ENCODE measurements at places on chromosomes 6 and 20.

DNA sequence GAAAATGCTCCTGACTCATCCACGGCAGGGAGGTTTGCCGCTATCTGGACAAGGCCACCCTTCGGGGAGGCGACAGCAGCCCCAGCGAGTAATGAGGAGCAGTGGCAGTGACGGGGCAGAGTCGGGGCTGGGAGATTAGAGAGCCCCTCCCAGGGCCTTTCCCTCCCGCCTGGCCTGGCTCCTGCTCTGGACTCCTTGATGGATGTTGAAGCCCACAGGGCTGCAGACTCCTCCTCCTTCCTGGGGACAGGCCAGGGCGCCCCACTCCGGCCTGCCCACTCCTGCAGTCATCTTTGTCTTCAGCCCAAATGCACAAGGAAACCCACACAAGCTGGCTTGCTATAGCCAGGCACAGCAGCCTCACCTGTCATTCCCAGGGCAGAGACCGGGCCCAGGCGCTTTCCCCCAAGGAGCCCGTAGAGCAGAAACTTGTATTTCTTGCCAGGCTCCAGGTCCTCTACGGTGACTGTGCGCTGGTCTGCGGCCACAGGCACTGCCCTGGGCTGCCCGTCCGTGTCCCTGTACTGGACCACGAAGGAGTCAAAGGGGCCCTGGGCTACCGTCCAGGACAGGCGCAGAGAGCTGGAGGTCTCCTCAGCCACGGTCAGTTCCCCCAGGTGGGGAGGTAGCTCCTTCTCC, 7.7 kb downstream of the CYP21A2 start:
- DNase-seq, result no peak

- no peak for DNase-seq
Measured at GRCh38 chr6:105869835-105870440, 216.2 kb upstream of the PRDM1 start.

- DNase-seq, result no peak
Measured at GRCh38 chr20:53941680-53942471, 128.5 kb downstream of the BCAS1 start.

DNA sequence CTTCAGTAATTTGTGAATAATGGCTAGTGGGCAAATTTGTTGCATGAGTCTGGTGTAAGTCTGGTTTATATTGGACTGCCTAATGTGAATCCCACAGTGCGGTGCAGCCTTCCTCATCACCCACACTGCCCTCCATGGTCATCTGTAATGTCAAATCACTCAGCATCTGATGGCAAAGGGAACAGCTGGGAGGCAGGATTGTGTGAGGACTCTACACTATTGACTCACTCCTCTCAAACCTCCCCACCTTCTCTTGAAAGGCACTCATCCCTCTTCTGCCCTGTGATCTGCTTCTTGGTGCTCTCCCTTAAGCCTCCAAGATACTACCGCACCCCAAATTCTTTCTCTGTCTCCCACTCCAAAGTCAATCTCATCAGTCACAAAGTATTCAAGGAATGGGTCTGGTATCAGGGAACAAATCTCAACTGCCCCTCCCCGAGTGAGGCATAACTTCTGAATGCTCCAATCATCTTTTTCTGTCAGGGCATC, 146.0 kb upstream of the BEND6 start:
- DNase-seq, result no peak

GRCh38 chr6:6565488-6565887, 23.0 kb upstream of the LY86 start:
- no peak for DNase-seq

- DNase-seq, result no peak
Measured at GRCh38 chr6:168675375-168675774, 234.4 kb downstream of the SMOC2 start.

DNA sequence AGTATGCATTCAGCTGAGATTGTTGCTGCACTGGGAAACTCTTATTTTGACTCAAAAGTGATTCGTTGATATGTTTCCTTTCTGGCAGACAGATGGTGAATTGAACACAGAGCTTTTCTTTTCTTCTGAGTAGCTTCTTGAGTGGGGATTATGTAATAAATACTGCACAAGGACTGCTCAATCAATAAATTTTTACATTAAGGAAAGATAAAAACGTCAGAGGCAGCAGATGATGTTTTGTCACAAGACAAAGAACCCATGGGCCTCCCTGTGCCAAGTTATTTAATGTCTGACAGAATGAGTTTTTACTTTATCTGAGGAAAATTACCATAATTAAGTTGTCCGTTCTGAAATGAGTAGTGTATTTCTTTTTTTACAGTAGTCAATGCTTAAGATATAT, 460.3 kb downstream of the UTRN start:
- no peak for DNase-seq

GRCh38 chr6:125942672-125943527, 13.7 kb upstream of the HINT3 start:
- no peak for DNase-seq

- DNase-seq, result no peak
Measured at GRCh38 chr6:82208913-82209312, 38.6 kb downstream of the IBTK start.

DNA sequence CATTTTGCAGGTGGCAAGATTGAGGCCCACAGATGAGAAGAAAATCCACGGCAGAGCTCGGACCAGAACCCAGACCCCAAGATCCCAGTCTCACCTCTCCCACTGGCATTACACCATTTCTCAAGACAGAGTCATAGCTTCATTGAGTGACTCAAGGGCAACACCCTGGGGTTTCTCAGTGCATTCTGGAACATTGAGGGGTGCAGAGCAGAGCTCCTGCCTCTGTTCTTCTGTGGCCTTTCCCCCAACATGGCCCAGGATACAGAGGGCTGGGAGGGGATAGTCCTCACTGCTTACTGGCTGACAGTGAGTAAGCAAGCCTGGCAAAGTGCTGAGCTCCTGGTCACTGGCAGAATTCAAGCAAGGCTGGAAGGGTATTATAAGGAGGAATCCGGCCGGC, 74.0 kb downstream of the MDGA1 start:
- DNase-seq, result no peak

- DNase-seq, result no peak
Measured at GRCh38 chr6:57162516-57162915, 9.6 kb upstream of the BAG2 start.

GRCh38 chr20:11120431-11120830, 446.6 kb upstream of the JAG1 start:
- DNase-seq, result no peak

- no peak for DNase-seq
Measured at GRCh38 chr6:3696525-3697088, 54.9 kb downstream of the PXDC1 start.

- peak; percentile 65 for DNase-seq
Measured at GRCh38 chr20:48541581-48542071, 286.2 kb downstream of the PREX1 start.

- DNase-seq, result no peak
Measured at GRCh38 chr6:137926985-137927384, 59.9 kb downstream of the TNFAIP3 start.

DNA sequence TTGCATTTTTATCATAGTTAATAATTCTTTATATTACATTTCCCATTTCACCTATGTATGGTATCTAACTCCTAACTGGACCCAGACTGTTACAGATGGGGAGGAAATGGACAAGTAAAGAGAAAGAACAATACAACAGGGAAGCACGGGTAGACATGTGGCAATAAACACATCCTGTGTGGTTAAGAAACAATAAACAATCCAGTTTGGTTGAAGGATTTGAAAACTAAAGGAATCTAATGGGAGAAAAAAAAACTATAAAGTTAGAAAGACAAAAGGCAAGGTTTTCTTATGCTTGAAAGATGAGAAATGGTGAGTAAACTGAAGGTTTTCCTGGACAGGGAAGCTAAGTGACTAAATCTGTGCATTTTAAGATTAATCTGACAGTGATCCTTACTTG, 34.9 kb upstream of the ALDH8A1 start:
- DNase-seq, result no peak

DNA sequence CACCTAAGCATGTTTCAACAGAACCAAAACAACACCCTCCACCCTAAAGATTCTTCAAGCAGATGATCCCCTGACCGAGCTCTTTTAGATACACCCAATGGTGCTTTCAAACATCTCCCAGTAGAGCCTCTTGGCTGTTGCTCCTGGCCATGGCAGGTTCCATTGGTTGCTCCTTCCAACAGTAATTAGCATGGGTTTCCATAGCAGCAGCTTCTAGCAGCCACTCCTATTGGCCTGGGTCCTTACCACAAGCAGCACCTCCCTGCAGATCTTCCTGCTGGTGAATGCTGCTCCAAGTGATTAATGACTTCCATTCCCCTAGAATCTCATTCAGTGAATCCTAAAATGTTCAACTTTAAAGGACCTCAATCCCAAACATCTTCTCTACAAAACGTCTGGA, 13.9 kb downstream of the CCN2 start:
- DNase-seq, result no peak

- DNase-seq, result no peak
Measured at GRCh38 chr6:79461205-79461604, 76.0 kb downstream of the LCA5 start.

DNA sequence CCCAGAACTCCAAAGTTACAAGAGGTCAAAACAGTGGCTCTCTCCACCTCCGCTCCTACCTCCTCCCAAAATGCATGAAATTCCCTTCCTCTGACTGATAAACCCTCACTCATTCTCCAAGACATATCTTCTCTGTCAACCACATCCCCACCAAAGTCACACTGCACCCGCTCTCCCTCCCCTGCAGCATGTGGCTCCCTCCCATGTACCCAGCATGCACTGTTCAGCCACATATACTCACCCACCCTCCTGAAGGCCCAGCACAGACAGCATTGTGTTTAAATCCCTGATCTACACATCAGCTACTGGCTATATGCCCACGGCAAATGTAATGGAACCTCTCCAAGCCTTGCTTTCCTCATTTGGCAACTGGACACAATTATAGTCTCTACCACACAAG, 5.5 kb upstream of the POU5F1 start:
- no peak for DNase-seq

DNA sequence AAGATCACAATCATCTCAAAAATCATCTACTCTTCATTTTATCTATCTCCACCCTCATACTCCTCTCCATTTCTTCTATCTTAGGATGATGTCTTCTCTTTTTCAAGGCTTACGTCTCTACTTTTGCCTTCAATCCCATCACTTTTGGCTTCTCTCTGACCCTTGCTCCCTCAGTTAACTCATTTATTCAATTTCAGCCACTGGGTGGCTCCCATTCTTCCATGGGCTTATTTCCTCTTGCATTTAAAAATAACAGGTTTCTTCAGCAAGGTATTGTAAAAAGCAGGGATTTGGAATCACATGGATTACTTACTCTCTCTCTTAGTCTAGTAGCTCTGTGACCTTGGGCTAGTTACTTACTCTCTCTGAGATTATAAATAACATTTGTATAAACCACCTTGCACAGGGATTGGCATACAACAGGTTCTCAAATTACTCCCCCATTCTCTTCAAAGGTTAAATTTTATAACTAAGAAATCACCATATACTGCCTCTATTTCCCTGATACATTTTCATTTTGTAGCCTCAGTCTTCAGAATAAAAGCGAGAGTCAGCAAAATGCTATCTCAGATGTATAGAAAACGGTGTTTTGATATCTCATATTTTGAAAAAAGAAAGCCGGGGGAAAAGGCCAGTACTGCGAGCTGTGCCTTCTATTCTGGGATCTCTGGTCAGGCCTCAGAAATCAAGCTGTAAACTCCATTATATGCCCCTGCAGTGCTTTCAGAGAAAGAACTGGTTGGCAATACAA, 5.5 kb downstream of the ZSCAN12 start:
- no peak for DNase-seq

DNA sequence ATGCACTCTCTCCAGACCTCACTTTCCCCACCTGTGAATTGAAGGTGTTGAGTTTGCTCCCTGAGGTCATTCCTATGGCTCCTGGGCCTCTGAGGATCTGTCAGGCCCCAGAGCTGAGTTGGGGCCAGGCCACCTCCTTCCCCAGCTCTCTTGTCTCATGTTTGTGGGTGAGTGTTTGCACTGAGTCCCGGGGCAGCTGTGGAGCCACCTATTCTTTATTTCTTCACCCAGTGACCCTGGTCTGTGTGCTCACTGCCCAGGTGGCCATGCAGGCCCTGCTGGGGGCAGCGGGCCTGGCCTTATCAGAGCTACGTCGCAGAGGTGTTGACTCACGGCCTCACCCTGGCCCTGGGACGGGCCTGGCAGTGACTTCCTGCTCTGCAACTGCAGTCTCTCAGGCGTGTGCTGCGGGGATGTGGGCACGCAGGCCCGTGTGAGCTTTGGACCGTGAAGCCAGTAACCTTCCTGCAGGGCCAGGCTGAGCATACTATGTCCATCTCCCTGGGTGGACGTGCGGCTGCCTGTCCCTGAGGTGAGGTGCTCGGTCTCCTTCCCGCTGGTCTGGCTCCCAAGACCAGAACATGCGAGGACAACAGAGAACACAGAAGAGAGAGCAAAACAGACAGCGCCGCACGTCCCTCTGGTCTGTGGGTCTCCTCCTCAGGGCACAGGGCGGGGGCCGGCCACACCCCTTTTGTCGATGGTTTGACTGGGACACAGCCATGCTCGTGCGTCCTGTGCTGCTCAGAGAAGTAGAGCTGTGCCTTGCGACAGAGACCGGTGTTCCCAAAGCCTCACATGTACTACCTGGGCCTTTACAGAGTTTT, 12.1 kb downstream of the TMEM181 start:
- no peak for DNase-seq

- DNase-seq, result no peak
Measured at GRCh38 chr6:105442369-105442768, 39.5 kb upstream of the PREP start.

GRCh38 chr20:45487231-45487635, 17.7 kb downstream of the WFDC2 start:
- DNase-seq, result no peak

DNA sequence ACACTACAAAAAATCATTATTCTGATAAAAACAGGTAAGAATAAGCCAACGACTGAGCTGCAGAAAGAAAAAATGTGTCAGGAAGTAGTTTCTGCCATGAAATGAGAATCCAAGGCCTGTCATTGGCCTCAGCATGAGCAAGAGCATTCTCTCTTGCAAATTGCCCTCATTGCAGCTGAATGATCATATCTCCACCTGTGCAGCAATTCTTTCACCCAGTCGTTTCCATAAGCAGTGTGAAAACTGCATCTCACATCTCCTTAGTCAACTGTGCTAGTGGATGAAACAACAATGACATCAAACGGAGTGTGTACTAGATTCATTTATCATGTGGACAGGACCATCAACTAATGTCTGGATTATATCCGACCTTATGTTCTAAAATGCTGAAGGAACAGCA, 88.2 kb upstream of the STXBP5 start:
- DNase-seq, result no peak

- no peak for DNase-seq
Measured at GRCh38 chr6:157292202-157292601, 31.1 kb downstream of the TMEM242 start.

GRCh38 chr6:34390531-34391472, 1.7 kb downstream of the NUDT3 start:
- peak; percentile 29 for DNase-seq

DNA sequence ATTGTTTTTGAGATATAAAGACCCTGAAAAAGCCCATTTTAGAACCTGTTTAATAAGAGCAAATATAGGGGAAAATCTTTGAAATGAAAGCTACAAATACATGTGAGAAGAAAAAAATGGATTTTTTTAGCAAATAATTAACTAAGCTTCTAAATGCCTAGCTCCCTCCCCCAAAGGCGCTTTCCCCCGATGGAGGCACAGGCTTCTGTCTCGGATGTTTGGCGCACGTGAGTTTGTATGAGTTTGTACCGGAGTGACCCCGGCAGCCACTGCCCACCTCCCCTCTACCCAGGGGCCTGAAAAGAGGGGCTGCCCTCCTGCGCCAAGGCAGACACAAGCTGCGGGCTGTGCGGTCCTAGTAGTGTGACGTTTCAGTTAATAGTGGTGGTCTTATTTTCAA, 50.4 kb upstream of the TMEM181 start:
- no peak for DNase-seq

- DNase-seq, result no peak
Measured at GRCh38 chr20:43196243-43196642, 6.5 kb upstream of the PTPRT start.

- no peak for DNase-seq
Measured at GRCh38 chr6:64034910-64035655, 399.5 kb downstream of the PHF3 start.
